Lung (tissue), 17 donors: ENCODE measurements at places on chromosomes 12 and 14.

GRCh38 chr12:114817571-114818425 is 133.8 kb upstream of the TBX3 start:
- DNase-seq, result no peak

GRCh38 chr12:71551529-71551928 is 111.9 kb downstream of the LGR5 start:
- DNase-seq, result no peak

DNA sequence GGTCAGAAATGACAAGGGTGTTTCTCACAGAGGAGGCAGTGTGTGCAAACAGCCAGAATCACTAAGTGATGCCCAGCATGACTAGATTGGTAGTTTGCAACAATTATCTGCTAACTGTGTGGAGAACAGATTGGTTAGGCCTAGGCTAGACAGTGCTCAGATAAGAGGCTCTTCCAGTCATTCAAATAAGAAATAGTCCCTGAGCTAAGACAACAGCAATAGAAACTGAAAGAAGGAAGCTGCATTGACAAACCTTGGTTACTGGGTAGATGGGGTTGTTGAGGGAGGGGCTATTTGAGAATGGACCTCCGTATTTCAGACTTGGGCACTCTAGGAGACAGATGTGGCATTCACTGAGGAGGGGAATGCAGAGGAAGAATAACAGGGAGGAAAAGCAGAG is 255.0 kb upstream of the NPAS3 start:
- DNase-seq, result no peak

GRCh38 chr12:116792403-116792802 is 54.3 kb downstream of the RNFT2 start:
- DNase-seq, result no peak

DNA sequence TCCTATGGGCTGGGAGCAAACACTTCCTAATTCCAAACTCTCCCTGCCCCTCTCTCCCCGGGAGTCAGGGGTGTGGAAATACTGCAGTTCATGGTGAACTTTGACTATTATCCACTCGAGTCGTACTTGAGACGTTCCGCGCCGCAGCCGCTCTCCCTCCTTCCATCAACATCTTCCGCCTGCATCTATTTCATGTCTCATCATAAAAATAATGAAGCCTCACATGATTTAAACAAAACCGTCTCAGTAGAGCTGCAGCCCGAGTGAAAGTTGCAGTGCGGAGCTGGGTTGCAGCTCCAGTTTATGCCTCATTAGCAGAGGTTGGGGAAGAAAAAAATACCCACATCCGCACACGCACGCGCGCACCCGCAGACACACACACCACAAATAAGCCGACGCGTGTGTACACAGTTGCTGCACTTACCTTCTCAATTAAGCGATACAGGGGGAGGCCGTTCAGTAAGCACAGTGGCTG is 283 bp downstream of the LMO3 start:
- peak; percentile 50 for DNase-seq

DNA sequence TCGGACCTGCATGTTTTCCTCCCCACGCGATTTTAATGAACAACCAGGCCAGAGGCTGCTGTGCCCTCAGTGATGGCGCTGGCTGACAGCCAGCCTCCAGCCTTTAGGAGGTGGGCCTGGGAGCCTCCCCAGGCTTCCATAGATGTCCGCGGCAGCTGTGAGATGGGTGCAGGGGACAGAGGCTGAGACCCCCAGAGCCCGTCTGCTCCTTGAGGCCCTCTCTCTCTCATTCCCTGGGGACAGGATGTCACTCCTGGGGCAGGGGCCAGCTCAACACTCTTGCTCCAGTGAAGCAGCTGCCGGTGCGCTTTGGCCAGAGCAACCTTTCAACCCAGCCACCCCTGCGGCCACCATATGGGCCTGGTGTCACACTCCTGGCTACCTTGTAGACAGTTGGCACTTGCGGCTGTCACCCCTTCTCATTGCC is 24.8 kb downstream of the MVK start:
- DNase-seq, result no peak

GRCh38 chr12:114447274-114447716 is 41.4 kb upstream of the TBX5 start:
- peak; percentile 82 for DNase-seq

DNA sequence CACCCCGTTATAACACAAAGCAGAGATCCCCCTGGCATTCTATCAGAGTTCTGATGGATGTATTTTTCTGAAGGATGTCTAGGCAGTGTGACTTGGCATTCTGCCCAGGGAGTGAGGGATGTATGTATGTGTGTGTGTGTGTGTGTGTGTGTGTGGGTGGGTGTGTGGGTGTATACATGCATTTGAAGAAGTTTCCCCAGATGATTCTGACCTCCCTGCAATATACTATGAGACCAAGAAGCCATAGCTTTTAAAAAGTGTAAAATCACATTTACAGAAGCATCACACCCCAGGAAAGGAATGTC is 59.7 kb upstream of the NAP1L1 start:
- peak; percentile 59 for DNase-seq

GRCh38 chr14:83463500-83464098 is 1929.9 kb upstream of the SEL1L start:
- peak; percentile 44 for DNase-seq

DNA sequence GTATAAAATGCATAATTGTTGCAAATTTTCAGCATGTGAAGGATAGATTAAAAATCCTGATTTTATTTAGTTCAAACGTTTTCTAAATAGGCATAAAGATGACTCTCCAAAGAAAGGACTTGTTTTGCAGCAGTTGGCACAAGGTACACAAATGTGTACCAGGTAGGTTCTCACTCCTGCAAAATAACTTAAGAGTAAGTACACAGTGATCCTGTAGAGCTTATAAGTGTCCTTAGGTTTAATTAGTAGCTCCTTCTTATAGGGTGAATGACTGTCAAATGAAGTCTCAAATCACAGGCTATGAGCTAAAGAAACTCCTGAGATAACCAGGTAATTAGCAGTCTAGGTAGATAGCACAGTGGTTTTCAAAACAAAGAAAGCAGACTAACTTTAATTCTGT is 330.6 kb upstream of the MDGA2 start:
- DNase-seq, result no peak

GRCh38 chr14:75277815-75278421 is 710 bp upstream of the FOS start:
- DNase-seq, result no peak

DNA sequence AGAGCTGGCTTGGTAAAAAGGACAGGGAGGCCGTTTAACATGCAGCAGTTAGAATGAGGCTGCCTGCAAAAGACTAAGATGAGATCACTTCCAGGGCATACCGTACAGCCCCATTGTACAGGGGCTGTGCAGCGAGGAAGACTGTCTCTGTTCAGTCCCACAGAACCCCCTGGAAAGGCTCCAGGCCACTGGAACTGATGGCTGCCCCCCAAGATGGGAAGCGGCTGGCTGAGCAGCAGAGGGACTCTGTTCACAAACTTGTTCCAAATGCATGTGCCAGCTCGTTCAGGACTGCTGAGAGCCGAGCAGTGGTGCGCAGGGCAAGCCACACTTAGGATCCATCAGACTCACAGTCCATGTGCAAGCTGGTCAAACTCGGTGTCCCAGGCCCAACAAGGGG is 82.9 kb downstream of the CHGA start:
- DNase-seq, result no peak

- no peak for DNase-seq
These were observed 52.5 kb downstream of the TESPA1 start for GRCh38 chr12:54932038-54932437.

- DNase-seq, result no peak
These were observed 59.9 kb downstream of the PKP2 start for GRCh38 chr12:32836710-32837109.

GRCh38 chr12:3685830-3686229 is 67.1 kb downstream of the CRACR2A start:
- no peak for DNase-seq

- DNase-seq, result no peak
These were observed 50.2 kb downstream of the EGLN3 start for GRCh38 chr14:33900706-33901105.

GRCh38 chr12:6584293-6584692 is 16.2 kb upstream of the NOP2 start:
- DNase-seq, result no peak

- DNase-seq, result no peak
These were observed 276.3 kb upstream of the CRY1 start for GRCh38 chr12:107369679-107370078.

GRCh38 chr14:81565441-81566290 is 32.0 kb upstream of the SEL1L start:
- peak; percentile 73 for DNase-seq

GRCh38 chr12:1885599-1886245 is 32.7 kb downstream of the CACNA2D4 start:
- no peak for DNase-seq

DNA sequence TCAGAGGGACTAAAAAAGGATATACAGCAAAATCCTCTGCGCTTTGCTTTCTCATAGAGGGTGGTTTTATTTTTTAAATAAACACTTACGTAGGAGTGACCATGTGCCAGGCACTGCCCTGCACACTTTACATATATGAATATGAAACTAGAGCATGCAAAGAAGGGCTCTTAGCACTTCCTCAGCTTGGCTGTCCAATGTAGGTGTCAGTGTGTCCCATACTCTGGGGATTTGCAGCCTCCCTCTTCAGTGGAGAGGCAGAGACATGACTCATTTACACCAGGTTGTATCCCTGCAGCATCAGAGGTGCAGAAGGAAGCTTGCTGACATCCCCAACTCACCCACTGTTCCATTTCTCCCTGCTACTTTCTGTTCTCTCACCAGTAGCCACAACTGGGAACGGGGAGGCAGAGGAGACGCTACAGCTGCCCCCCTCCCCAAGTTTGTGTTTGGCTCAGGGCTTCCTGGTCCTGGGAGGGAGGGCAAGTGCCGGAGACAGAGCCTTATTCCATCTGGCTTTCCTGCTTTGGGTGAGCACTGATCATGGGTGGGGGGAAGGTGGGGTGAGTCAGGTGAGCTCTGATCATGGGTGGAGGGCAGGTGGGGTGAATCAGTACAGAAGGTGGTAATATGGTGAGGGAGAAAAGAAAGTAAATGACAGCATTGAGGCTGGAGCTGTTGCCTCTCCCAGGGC is 4.9 kb upstream of the KRT5 start:
- DNase-seq, result no peak

DNA sequence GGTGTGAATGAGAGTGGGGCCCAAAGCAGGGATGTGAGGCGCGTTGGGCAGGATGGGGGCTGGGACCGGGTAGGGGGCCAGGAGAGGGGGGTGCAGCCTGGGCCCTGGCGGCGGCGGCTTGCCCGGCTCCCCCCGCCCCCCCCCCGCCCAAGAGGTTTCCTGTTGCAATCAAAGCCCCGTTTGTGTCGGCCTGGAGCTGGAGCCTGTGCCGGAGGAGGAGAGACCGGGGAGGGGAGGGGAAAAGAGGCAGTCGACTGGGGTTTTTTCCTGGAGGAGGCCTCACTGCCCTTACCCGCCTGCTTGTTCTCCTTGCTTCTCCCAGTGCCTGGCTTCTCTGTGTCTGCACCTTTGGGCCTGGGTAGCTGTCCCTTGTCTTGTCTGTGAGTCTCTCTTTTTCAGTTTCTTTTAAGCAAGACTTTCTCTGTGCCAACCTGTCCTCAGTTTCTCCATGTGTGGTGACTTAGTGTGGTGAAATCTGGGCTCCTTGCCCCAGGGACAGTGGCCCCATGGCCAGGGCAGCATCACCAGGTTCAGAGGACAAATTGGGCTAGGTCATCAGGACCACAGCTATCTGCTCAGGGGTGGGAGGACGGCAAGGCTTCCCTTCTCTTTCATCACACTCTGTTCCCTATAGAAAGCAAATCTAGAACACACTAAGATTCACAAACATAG is 8.5 kb downstream of the RARG start:
- DNase-seq, result peak; percentile 76

DNA sequence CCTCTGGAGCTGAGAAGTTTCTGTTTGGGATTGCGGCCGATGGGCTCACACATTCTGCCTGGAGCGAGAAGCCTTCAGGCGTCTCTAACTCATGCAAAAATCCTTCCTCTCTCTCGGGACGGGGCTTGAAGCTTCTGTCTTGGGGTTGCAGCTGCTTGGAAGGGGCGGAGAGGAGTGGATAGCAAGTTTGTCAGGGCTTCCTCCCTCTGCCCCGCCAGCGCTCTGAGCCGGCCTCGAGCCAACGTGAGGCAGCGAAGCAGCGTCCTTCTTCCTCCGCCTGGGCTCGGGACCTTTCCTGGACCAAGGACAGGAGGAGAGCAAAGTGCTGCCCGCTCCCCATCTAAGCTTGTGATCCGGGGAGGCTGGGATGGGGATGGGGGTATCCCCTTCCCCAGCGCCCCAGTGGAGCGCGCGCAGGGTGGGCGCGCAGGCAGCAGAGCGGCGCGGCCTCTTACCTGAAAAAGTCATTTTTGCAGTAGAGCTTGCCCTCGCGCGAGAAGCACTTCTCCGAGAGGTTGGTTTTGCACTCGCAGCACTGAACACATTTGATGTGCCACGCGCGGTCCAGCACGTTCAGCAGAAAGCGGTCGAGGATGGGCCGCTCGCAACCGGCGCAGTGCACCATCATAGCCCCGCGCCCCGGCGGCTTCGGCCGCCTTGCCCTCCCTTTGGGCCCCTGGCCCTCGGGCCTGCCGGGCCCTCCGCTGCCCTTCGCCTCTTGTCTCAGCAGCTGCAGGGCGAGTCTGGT is 626 bp downstream of the LHX5 start:
- DNase-seq, result no peak

DNA sequence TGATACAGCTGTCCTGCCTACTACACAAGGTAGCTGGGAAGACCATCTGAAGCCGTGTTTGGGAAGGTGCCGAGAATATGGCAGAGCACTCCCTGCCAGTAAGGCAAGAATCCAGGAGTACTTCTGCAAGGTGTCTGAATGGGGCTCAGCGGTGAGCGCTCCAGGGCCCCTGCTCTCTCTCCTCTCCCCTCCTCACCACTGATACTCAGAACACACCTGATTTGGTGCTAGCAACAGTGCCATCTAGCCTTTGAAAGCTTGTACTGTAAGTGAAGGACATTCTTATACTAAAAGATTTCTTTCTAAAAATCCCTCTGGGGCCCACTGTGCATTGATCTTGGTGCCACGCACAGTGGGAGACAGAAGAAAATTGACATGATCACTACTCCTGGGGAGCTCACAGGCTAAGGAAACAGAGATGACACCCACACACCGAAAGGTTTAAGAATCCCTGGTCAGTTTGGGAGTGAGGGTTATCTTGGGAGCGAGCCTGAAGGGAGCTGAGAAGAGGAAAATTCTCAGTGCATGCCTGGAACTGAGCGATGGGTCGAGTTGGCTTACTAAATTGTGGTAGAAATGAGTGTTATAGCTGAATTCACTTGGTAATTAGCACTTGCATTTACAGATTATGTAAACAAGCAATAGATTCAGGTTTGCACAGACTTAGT is 216.9 kb downstream of the NTF3 start:
- peak; percentile 66 for DNase-seq

GRCh38 chr12:111429828-111430432 is 24.2 kb downstream of the SH2B3 start:
- DNase-seq, result no peak

DNA sequence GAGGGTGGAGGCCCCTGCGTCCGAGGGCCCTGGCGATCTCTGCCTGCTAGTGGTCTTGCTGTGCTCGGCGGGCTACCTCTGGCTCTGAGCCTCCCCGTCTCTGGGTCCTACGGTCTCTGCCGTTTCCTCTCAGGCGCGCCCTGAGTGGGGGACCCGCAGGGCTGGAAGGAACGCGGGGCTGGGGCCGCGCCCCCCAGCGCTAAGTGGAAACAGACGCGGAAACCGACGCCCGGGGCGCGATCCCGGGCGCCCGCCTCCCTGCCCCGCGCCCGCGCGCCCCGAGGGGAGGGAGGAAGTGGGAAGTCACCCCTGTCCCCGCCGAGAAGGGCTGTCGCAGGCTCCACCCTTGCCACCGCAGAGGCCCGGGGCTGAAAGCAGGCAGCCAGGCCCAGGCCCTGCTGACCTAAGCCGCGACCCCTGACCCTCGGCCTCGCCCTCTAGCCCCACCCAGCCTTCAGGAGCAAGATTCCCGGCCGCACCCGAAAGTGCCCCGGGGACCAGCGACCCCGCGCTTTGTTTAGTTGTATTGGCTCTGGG is 831 bp downstream of the CRIP1 start:
- DNase-seq, result no peak
